ENCODE measurements at places on chromosomes 5 and 9. TPM values are rescaled to one million over a fixed set of nuclear protein-coding genes. Genes with fewer than 3 reads are reported as not detected.

The GZMA gene
- 0.37 TPM for polyA plus RNA-seq

DNA sequence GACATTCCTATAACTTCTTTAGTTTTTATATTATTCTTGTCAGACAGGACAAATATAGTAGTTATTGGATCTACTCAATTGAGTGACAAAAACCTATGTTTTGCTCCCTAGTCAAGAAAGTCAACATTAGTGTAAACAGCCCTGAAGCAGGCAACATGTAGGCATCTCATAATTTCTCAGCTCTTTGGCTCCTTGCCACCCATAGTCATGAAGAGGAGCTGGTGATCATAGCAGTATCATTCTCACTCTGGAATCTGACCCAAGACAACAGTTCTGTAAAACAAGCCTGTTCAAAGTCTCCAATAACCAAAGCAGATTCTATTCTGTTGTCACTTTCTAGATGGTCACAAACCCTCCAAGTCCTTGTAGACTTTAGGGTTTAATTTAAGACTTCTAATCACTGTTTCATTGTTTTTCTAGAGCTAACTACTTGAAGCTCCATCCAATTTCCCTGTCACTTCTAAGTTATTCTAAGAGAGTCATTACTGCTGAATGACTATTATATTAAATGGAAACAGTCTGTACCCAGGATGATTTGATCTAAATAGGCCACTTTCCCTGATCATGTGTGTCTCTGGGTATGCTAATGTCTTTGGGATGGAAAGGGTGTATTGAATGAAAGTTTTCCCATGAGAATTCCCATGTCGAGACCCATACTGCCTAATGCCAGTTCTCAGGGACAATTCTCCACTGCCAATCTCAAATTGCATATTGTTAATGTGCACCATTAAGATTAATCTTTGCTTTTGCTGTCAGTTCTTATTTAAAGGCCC is 533.3 kb downstream of the ACTL7B start:
- no peak for DNase-seq

- DNase-seq: peak; percentile 55
These were observed 28.7 kb downstream of the ENHO start for GRCh38 chr9:34493972-34494535.

- no peak for DNase-seq
These were observed 20.8 kb downstream of the TMEM245 start for GRCh38 chr9:109098960-109099308.

DNA sequence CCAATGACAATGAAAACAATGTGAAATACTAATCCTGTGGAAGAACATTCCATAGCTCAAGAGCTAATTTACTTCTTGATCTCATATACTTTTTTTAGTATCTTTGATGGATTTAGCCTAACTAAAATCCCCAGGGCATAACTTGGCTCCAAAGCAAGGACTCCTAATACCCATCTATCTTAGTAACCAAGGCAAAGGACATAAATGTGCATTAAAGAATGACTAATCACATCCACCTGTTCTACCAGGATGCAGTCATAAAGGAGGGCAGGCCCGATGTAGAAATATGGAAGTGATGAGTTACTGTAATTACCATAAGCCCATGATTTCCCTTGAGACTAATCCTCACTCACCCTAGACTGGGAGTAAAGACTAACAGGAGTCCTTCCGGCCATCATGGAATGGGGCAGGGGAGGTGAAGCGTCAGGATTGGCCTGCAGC is 56.9 kb downstream of the KIF24 start:
- no peak for DNase-seq

All from left kidney (tissue), 8 donors.